ENCODE measurements at places on chromosomes 7 and 10.
A peak's percentile ranks its signal among the peaks of the same experiment; 100 is the strongest.

DNA sequence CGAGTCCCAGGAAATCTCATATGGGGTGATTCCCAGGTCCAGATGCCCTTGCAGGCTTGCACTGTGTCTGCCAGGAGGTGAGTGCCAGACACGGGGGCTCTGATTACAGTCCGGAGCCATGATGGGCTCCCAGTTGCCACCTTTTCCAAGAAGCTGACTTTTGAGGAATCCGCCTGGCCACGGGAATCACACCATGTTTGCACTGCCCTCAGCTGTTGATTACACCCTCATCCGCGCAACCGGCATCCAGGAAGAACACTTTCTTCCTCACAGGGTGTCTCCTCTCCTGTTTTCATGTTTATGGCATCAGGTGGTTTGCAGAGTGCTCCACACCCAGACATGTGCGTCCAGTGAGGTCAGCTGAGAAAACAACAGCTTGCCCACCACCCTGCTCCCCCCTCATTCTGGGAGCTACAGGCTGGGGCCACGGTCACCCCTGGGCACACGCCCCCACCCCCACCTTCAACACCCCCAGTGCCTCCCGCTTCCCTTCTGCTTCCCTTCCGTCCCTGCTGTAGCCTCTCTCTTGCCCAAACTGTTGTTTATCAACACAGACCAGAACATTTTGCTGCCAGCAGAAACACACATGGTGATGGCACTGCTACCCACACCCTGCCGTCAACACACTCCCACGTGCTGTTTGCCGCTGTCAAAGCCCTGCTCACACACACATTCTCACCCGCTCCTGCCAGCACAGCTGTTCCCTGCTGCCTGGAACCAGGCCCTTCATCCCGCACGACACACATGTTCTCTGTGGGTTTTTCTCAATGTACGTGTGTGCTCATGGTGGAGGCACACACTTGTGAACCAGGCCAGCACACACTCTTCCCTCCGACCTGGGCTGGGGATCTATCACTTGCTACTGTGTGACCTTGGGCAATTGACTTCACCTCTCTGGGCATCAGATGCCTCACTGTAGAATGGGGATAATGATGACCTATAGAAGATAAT lies 35.8 kb downstream of the DDIT4 start:
- no peak for DNase-seq

GRCh38 chr10:17247210-17247609 lies 19.2 kb downstream of the VIM start:
- DNase-seq = no peak

DNA sequence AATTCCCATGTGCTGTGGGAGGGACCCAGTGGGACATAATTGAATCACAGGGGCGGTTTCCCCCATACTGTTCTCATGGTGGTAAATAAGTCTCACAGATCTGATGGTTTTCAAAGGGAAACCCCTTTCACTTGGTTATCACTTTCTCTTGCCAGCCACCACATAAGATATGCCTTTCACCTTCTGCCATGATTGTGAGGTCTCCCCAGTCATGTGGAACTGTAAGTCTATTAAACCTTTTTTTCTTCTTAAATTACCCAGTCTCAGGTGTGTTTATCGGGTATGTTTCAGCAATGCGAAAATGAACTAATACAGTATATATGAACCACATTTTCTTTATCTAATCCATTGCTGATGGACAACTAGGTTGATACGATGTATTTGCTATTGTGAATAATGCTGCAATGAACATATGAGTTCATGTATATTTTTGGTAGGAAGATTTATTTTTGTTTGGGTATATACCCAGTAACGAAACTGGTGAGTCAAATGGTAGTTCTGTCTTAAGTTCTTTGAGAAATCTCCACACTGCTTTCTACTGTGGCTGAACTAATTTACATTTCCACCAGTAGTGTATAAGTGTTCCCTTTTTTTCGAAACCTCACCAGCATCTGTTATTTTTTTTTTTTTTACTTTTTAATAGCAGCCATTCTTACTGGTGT lies 70.0 kb upstream of the HGF start:
- DNase-seq = no peak

DNA sequence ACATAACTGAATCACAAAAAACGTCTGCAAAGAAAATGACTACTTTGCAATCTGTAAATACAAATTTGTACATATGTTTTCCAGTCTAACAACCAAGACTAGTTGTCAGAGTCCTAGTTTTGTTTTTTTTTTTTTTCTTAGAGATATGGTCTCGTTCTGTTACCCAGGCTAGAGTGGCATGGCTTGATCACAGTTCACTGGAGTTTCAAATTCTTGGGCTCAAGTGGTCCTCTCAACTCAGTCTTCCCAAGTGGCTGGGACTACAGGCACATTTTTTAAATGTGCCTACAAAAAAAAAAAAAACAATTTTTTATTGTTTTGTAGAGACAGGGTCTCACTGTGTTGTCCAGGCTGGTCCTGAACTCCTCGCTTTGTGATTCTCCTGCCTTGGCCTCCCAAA lies 70.8 kb downstream of the ORC5 start:
- DNase-seq = no peak

DNA sequence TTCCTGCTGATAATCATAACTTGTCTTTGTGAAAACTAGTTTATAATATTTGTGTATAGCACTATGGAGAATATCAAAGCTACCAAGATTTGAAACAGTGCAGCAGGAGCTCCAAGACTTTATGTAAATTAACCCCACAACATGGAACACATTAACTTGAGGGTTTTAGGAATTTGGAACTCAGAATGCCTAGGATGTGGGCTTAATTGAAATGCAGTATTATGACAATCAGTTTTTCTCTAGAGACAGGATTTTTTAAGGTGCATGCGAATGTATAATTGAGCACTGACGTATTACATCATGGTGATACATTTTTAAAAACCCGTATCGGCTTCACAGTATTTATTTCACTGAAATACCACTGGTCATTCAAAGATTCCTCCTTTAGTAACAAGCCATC lies 313.1 kb upstream of the DGKB start:
- DNase-seq = no peak

GRCh38 chr7:138417764-138418163 lies 42.3 kb upstream of the TRIM24 start:
- DNase-seq = no peak

GRCh38 chr10:12589291-12589690 lies 239.9 kb downstream of the CAMK1D start:
- DNase-seq = no peak

- DNase-seq = no peak
Measured at GRCh38 chr10:93742633-93743349, 14.9 kb upstream of the LGI1 start.

DNA sequence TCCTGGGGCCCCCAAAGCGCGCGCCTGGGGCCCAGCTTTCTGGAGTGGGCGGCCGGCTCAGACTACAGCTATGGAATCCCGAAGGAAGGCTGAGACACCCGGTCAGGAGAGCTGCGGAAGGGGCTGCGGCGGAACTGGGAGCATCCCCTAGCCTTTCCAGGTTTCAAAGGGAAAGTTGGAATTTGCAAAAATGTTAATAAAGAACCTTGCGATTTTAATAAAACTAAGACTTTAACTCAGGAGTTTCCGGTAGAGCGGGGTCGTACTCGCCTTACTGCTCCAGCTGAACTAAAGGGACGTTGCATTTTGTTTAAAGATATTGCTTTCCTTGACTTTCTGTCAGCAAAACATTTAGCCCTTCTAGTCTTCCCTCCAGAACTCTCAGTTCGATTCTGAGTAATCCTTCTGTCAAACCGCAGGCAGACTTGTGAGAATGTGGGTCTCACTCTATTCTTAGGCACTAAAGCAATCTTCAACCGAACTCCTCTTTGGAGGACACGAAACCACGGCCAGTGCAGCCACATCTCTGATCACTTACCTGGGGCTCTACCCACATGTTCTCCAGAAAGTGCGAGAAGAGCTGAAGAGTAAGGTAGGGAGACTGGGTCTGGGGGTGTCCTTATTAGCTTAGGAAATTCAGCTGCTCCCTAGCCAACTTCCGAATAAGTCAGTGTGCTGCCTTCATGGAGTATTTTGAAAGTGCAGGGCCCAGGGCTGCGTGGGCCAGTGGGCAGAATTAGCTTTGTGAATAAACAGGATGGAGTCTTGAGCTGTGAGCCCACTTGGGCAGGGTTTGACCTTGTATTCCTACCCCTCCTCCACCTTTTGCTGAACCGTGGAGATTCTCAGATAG lies 1.9 kb downstream of the CYP26A1 start:
- DNase-seq = no peak

- no peak for DNase-seq
Measured at GRCh38 chr7:65907501-65908198, 34.8 kb downstream of the VKORC1L1 start.

DNA sequence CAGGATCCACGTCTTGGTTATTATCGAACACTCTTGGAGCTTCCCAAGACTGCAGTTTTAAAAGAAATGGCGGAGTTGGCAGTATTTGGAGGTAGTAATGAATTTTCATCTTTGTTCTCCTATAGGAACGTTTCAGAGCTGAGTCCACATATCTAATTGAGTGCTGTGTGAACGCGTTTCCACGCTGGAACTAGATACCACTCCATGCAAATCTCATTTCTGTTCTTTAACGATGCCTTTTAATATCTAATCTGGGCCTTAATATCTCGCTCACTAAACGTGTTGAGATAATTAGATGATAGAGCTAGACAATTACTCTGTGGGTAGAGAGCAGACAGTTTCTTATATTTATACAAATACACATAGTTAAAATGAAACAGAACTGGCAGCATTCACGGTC lies 523.6 kb downstream of the DNAJB6 start:
- no peak for DNase-seq

- no peak for DNase-seq
Measured at GRCh38 chr7:98409843-98410242, 9.0 kb upstream of the BAIAP2L1 start.

- no peak for DNase-seq
Measured at GRCh38 chr10:115417585-115418265, 324.6 kb downstream of the ATRNL1 start.

- DNase-seq = no peak
Measured at GRCh38 chr10:100508691-100509150, 10.9 kb downstream of the SEC31B start.

GRCh38 chr10:93993414-93993781 lies 333 bp upstream of the PLCE1 start:
- DNase-seq = no peak

- DNase-seq = no peak
Measured at GRCh38 chr7:44211126-44211675, 10.4 kb downstream of the YKT6 start.

DNA sequence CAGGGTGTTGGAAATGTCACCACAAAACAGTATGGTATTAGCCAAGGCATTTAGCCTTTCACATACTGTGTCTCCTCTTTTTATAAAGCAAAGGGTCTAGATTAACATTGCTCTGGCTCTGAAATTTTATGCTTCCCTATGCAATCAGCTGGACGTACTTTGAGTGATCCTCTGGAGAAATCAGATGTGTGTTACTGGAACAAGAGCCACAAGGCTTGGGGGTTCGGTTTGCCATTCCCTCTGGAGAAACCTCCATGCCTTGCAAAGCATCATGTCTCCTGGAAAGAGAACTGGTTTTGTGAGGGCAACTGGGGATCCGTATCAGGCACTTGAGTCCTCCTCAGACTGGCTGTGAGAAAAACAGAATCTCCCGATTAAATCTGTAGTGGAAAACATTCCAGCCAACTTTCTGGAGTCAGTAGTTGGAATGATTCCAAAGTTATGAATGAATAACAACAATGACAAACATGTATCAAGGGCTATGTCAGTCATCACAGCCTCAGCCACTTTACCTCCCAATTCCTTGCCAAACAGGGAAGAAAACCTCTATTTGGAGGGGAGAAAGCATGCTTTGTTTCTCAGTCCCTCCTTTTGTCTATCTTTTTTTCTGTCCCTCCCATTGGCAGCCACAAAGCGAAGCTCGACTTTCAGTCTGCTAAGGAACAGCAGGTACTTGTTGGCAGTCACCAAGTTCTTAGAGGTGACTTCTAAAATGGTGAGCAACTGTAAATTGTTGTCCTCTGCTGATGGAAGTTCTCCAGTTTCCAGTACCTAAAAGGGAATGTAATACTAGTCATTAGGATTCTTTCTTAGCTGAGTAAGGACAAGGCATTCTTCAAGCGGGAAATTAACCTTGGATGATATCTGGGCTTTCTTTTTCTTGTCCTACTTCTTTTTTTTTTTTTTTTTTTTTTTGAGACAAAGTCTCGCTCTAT lies 864.8 kb upstream of the AUTS2 start:
- no peak for DNase-seq

DNA sequence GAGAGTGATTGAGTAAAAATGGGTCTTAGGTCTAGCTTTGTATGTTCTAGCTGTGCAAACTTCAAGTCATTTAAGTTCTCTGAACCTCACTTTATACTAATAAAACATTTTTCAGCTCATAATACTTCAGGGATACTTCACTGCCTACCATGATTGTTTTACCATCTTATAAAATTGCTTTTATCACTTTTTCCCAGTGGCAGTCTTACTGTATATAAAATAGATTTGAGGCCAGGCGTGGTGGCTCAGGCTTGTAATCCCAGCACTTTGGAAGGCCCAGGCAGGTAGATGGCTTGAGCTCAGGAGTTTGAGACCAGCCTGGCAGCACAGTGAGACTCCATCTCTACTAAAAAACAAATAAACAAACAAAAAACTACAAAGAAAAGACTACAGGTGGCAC lies 17.4 kb downstream of the FGL2 start:
- no peak for DNase-seq

DNA sequence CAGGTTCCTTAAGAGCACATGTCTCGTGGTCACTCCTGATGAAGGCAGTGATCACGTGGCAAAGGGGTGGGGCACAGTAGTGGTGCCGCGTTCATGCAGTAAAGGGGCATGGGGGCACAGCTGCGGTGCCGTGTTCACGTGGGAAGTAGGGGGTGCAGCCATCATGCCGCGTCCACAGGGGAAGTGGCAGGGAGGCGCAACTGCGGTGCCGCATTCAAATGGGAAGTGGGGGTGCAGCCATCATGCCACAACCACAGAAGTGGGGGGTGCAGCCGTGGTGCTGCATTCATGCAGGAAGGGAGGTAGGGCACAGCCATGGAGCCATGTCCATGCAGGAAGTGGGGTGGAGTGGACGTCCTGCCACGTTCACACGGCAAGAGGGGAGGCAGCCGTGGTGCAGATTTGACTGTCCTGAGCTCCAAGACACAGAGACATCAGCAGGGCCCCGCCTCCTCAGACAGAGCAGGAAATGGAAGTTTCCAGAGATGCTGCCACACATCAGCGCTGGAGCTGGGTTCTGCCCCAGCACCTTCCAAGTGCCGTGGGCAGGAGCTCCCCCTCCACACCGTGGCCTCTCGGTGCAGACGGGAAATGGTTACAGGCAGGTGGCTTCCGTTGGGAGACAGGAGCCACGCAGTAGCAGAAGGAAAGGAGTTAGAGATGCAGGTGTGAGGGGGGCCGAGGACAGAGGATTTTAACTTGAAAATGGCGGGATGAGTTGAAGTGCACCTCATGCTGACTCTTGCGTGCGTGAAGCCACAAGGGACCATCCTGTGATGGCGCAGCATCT lies 95.0 kb upstream of the DDC start:
- DNase-seq = peak; percentile 27

DNA sequence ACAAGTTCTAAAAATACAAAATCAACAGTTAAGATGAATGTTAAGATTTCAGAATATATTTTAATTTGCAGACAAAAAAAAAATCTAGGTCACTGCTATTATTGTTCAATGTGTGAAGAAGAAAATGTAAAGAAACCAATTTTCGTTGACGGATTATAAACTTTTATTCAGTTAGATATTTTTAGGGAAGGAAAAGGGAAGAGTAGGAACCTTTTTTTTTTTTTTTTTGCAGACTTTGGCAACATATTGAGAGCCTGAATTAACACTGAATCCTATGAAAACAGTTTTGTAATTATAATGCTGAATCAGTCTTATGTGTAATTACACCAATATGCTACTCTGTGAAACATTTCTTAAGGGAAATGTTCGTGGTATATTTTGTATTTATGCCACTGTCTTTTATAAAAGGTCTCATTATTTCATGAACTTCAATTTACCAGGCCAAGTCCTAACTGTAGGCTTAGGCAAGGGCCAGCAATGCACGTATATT lies 106.3 kb downstream of the ST8SIA6 start:
- no peak for DNase-seq
